ENCODE measurements at places on chromosomes 5 and 9.

GRCh38 chr9:91920630-91921350 is 29.2 kb downstream of the ROR2 start:
- no peak for DNase-seq

DNA sequence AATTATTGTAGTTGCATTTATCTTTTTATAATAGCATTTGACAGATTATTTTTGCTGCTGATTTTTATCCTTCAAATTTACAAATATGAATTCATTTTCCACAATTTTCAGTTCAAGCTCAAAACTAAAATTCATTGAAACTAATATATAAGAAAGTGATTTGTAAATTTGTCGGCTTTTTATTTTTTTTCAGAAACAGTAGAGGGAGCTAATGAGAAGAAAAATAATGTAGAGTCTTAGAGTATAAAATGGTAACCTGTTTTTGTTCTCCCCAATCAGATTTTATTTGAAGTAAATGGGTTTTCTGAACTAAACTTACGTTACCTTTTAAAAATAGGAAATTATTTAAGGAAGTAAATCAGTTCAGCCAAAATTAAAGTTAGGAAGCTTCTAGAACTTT is 19.2 kb downstream of the PRRC1 start:
- DNase-seq, result no peak

- no peak for DNase-seq
Observed at GRCh38 chr9:108001237-108001636, 511.7 kb upstream of the KLF4 start.

- DNase-seq, result no peak
Observed at GRCh38 chr9:25709941-25710340, 31.7 kb upstream of the TUSC1 start.

GRCh38 chr5:65903581-65903980 is 22.8 kb upstream of the ERBIN start:
- DNase-seq, result no peak

DNA sequence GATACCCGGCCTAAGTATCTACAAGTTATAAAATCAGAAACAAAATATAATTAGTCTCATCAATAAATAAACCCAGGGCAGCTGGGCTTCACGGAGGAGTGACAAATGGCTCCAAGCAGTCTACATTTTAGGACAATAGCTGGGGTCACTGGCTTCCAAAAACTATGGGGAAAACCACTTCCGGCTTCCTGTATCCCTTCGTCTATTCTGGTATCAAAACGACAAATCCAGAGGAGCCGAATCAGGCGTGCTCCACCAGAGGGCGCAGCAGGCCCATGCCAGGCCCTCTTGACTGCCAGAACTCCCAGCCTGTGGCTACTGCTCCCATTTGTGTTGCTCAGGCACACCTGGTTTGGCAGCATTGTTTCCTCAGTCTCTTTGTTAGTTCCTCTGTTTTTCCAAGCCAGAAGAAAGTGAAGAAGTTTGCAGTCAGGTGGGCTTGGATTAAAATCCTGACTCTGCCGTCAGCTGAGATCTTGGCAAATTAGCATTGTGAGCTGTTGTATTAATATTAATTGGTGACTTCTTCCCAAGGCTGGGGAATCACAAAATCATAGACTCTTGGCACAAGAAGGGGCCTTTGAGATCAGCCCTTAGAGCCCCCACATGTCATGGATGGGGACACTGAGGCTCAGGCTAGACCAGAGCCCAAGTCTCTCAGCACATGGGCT is 11.6 kb upstream of the RAB14 start:
- DNase-seq, result peak; percentile 86

- DNase-seq, result no peak
Observed at GRCh38 chr5:15256485-15256884, 243.5 kb upstream of the FBXL7 start.

GRCh38 chr9:89838621-89839020 is 233.8 kb downstream of the GADD45G start:
- no peak for DNase-seq
